ENCODE measurements at places on chromosomes 11 and 22. TPM values are rescaled to one million over a fixed set of nuclear protein-coding genes. Genes with fewer than 3 reads are reported as not detected.
A peak's percentile ranks its signal among the peaks of the same experiment; 100 is the strongest.

- no peak for DNase-seq
Measured at GRCh38 chr11:72833811-72834493, 19.7 kb downstream of the ATG16L2 start.

DNA sequence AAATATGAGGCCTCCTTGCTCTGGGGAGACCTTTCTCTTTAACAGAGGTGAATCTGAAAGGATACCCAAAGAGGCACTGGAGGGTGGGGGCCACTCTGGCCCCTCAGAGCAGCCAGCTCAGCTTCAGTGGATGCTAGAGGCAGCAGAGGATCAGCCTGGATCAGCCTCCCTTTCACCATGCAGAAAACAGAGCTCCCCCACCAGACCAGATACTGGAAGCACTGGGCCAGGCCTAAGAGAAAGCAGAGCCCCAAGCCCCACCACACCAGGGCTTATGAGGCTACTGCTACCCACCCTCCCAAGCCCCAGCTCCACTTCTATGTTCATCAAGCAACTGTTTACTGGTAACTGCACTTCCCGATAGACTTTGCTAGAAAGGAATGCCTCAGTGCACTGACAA, 4.0 kb upstream of the SLC43A3 start:
- DNase-seq = peak; percentile 40

DNA sequence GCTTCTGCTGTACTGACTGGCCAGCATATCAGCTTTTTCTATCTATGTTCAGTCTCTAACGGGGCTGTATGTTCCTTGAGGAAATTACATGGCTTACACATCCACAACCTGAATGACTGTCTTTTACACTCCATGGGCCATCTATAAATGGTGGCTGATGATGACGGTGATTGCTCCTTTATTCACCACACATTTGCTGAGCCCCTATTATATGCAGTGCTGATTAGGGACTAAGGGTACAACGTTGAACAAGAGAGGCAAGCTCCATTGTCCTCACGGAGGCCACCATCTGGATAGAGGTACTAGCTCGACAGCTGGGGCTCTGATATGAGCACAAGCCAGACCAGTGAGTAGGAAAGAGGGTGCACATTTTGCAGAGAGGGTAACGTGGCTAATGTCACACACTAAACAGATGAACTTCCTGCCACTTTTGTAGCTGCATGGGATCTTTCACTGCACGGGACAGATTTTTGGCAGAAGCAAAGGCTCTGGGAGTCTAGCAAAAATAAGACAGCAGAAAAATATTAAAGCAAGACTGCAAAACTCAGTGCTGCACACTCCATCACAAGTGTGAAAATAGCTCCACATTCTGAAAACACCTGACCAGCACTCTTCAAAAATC, 30.6 kb downstream of the DRD2 start:
- DNase-seq = no peak

AIFM3 gene
- total RNA-seq = 1.9 TPM

- DNase-seq = no peak
Measured at GRCh38 chr11:47478651-47479329, 29.9 kb upstream of the RAPSN start.

ACCS gene
- total RNA-seq = 7.5 TPM

OR52A1 gene
- total RNA-seq = 0.09 TPM

HEPHL1 gene
- 0.07 TPM for total RNA-seq

OR5M3 gene
- not detected for total RNA-seq

GRCh38 chr22:26483439-26484359, at the start of the genes HPS4 and SRRD:
TSS of gene HPS4 (minus strand) at chr22:26483783. CDS start at chr22:26481762, 2,021 bp downstream.
TSS of gene SRRD (plus strand) at chr22:26483877. CDS start at chr22:26483891, 14 bp downstream.
- DNase-seq = peak; percentile 92

DNA sequence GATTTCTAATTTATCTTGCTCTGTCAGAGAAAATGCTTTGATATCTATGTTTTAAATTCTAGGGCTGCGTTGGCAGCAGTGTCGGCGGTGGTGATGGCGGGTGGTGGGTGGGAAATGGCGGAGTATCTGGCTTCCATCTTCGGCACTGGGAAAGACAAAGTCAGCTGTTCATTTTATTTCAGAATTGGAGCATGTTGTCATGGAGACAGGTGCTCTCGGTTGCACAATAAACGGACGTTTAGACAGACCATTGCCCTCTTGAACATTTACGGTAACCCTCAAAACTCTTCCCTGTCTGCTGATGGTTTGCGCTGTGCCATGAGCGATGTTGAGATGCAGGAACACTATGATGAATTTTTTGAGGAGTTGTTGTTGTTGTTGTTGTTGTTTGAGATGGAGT, 36.1 kb upstream of the PHOX2A start:
- DNase-seq = no peak

GRCh38 chr22:29121124-29121523, 48.3 kb downstream of the KREMEN1 start:
- no peak for DNase-seq

DNA sequence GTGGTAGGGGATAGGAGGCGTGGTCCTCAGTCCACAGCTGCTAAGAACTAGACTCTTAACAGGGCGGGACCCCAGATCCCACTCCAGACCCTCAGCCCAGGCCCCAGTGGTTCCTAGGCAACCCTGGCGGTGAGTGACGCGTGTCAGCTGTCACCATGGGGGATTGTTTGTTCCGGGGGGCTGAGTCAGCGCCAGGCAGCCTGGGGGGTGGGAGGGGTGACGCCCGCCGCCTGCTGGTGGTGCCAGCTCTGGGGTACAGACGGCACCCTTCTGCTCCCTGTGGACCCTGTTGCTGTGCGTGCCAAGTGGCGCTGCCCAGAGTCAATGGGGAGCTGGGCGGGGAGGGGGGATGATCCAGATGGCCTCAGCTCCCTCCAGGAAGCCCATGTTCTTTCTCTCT, 2.5 kb downstream of the CNIH2 start:
- no peak for DNase-seq

DNA sequence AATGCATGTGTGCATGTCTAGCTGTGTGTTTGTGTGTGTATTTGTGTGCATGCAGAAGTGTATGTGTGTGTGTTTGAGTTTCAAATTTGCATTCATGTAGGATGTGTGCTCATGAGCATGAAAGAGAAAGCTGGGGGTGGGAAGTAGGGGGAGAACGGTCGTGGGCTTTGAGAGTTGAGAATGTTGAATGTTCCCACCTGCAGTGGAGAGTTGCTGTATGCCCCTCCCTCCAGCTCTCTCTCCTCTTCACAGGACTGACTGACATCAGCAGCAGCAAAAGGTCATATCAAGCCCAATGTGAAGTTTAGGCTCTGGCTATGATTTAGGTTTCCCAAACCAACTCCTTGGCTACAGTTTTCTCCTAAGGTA, 63.8 kb upstream of the RRAS2 start:
- DNase-seq = no peak

DNA sequence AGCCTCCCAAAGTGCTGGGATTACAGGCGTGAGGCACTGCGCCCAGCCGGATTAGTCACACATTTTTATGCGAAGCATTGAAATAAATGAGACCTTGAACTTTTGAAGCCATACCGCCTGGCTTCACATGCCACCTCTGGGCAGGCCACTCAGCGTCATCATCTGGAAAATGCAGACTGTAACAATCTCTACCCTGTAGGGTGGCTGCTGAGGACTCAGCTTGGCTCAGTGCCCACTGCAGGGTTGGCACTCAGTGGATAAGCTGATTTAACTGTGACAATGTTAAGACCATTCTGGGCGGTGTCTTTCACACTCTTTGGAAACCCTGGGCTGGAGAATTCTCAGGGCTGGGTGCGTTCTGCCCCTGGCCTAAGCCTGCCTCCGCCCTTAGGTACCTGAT, 8.5 kb downstream of the SH3BP1 start:
- DNase-seq = no peak

- DNase-seq = no peak
Measured at GRCh38 chr22:42773167-42773566, 52.5 kb upstream of the A4GALT start.

GLYATL2 gene
- not detected for total RNA-seq

CDCA5 gene
- total RNA-seq = 94.8 TPM

- DNase-seq = no peak
Measured at GRCh38 chr22:18962308-18962635, 26.2 kb upstream of the PRODH start.

OR8D1 gene
- not detected for total RNA-seq

DNA sequence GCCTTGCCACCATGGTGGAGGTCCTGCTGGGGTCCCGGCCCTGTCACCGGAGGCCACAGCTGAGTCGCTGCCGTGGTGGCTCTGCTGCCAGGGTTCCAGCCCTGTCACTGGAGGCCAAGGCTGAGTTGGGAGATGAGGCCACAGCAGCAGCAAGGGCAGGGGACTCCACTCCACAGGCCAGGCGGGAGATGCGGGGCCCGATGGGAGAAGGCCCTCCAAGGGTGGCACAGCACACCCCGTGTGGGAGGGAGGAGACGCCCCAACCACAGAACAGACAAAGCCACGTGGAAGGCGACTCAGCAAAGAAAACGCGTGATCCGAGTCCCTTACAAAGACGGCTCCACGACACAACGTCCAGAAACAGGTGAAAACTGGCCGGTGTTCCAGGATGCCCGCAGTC, 159.3 kb downstream of the BRD1 start:
- DNase-seq = peak; percentile 16

DNA sequence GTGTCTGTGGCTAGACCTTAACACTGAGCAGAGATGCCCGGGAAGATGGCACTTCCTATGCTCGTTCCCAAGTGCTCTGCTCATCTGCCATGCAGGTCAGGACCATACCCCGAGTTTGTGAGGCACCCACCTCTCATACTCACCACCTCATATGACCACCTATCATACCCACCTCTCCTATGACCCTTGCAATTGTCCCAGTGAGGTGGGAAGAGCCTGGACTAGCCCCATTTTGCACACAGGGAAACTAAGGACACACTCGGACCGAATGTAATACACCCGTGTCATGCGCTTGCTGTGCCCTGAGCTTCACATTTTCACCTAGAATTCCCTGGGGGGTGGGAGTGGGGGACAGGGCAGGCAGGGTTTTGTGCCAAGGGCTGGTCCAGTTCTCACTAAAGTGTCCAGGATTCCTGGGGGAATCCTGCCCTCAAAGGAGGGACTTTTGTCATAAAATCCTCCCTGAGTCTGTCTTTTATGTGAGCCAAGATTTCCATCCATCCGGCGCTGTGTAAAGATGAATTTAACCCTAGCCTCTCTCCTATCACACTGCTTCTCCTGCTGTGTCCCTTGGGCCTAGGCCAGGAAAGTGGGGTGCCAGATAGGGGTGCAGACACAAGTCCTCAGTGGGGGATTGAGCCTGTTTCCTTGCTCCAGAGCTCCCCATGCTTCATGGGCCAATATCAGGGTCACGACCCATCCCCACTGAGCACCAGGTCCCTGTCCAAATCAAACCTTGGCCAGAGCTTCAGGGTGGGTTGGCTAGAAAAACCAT, 20.0 kb downstream of the TPBGL start:
- DNase-seq = peak; percentile 28

DNA sequence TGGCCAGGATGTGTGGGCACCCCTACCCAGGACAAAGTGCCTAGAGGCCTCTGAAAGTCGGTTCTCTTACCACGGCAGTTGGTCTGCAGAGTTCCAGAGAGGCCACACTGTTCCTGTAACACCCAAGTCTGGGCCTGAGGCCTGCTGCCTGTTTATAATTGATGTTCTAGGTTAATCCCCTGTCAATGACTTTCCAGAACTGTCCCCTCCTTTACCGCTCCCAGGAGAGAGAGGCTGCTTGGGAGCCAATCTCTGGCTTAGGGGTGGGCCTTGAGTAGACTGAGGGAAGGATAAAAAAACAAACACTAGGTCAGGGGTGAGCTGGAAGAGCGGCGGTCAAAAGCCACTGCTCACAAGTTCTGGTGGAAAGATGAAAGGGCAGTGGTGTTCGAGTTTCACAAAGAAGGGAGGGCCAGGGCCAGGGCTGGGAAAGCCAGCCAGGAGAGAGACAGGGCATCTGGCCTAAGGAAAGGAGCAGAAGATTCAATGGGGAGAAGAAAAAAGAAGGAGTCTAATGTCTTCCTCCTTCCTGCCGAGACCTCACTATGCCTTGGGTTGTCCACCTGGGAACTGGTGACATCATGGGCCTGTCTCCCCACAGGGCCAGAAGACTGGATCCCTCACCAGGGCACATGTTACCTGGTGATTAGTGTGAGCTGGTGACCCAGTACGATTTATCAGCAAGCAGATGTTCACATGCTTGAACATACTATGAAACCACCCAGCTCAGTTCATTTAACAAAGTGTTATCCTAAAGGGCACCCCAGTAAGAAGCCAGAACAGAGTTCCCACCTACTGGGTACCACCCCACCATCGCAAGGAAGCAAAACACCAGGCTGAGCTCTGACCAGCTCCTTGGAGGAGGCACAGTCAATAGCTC, 50.2 kb downstream of the PC start:
- DNase-seq = no peak
